ENCODE measurements at places on chromosomes 4 and X.
A peak's percentile ranks its signal among the peaks of the same experiment; 100 is the strongest.

DNA sequence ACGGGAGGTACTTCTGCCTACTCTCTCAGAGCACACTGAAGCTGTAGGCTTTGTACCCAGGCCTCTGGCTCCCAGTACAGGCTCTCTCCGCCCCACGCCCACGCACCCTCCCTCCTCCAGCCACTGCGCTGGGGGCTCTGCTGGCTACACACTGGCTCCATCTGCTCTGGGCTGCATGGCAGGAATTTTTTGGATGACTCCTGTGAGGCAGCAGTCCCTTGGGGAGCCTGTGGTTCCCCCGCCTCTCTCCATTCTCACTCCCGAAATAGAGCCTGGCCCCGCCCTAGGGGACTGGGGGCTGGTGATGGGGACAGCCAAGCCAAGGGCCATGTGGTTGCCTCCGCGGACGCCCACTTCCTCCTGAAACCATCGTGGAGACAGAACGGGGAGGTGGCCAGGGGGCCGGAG, 58.1 kb upstream of the ADRA2C start:
- DNase-seq, result peak; percentile 55

DNA sequence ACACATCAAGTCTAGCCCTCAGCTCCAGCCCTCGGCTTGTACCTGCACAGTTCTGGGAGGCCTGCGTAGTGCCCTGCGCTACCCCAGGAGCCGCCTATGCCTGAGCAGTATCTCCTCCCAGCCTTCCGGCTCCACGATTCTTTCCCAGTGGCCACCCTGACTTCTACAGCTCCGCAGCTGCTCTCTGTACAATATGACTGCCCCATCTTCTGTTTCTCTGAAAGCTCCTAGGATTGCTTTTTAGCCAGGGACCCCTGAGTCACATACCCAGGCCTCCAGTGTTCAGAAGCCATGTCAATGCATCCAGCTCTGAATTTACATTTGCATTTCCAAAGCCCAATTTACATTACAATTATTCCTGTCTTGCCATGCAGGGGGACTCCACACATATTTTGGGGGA, 135.5 kb downstream of the PJA1 start:
- DNase-seq, result no peak

DNA sequence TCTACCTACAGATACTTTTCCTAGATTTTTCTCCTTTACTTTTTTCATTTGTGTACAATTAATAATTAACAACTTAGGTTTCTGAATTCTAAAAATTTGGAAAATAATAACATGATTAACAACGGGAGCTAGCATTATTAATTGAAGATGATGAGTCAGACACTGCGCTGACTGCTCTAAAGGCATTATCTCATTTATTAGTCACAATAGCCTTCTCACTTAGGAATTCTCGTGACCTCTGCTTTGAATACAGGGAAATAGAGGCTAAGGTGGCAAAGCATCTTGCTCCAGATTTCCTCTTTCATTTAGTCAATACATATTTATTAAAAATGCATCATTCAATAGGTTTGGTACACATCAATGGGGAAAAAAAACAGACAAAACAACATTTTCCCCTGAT, 441.3 kb downstream of the PCDH18 start:
- DNase-seq, result no peak

- DNase-seq, result no peak
Measured at GRCh38 chrX:10569946-10570345, 50.4 kb downstream of the MID1 start.

DNA sequence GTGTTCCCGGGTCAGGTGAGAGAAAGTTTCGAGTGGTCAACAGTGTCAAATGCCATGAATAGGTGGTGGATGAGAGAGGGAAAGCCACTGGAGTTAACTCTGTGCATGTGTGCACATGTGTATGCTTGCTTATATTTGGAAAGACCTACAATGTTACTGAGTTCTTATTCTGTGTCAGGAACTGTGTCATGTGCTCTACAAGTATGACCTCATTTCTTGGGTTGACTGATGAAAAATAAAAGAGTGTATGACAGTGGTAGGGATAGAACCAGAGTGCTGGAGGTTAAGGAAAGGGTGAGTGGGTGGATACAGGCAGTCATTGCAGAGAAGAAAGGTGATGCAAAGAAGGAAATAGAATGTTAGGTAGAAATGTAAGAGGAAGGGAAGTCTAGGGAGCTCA, 22.1 kb upstream of the DGKK start:
- DNase-seq, result no peak

Data from EH (cell line).